ENCODE measurements at places on chromosomes 6 and 20.

GRCh38 chr6:148629592-148630465 lies 117.0 kb upstream of the UST start:
- no peak for DNase-seq

- DNase-seq = no peak
Observed at GRCh38 chr6:69722683-69723082, 74.1 kb downstream of the LMBRD1 start.

- DNase-seq = no peak
Observed at GRCh38 chr6:135867332-135867731, 15.8 kb downstream of the PDE7B start.

DNA sequence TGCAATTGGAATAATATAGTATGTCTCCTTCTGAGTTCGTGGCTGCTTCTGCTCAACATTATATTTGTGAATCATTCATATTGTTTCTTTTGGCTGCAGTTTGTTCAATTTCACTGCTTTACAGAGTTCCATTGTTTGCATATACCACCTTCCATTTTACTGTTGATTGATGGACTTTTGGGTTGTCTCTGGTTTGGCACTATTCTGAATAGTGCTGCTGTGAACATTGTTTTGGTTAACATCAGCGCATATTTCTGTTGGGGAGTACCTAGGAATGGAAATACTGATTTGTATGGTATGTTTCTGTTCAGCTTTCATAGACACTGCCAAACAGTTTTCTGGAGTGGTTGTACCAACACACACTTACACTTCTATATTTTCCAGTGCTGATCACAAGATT lies 46.9 kb downstream of the UST start:
- DNase-seq = no peak

DNA sequence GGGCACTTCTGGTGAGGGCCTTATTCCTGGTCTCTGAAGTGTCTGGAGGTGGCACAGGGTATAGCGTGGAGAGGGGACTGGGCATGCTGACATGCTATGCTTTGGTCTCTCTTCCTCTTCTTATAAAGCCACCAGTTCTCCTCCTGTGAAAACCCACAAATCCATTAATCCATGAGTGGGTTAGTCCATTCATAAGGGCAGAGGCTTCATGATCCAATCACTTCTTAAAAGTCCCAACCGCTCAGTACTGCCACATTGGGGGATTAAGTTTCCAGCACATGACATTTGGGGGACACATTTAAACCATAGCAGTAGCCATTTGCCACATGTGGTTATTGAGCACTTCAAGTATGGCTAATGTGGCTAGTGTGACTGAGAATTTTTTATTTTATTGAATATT lies 3.8 kb upstream of the TRIB3 start:
- no peak for DNase-seq

- DNase-seq = peak; percentile 4
Observed at GRCh38 chr6:21664314-21665109, 71.0 kb downstream of the SOX4 start.

- peak; percentile 5 for DNase-seq
Observed at GRCh38 chr20:8127553-8128255, 4.4 kb upstream of the PLCB1 start.

DNA sequence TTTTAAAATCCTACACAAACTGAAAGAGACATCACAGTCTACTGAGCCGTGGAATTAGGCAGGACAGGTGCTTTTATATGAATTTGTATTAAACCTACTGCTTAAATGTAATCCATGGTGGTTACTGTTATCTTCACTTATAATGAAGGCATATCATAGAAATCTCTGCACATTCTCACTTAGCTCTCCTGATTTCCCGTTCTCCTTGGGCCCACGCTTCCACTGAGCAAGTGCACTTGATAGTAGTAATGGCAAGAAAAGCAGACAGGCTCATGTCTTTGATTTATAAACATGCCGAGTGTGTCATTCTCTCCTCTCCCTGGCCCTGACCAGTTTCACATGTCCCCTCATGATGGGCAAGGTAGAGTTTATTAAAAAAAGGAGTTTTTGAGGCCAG lies 186.3 kb downstream of the HIVEP2 start:
- no peak for DNase-seq

DNA sequence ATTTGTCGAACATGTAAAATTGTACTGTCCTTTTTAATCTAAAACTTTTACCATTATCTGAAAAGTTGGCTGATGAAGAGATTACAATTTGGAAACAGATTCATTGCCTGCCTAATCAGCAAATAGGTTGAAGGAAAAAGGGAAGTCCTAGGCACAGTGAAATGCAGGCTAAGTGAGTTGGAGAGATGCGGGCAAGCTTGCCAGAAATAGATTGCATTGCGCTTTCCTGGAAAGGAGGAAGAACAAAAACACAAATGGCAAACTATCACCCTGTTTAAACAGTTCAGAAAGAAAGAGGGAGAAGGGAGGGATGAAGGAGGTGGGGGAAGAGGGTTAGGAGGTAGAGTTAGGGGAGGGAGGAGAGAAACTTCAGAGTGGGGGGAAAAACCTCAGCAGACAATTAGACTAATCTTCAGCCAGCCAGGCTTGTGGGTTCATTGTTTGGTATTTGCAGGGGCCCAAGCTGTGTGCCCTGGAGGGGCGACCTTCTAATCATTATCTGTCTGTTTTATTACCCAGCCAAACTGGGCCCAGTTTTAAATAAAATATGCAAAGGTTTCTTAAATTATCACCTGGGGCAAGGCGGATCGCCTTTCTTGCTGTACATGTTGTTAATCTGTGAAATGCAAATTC lies 465.2 kb downstream of the TFAP2B start:
- DNase-seq = no peak

- no peak for DNase-seq
Observed at GRCh38 chr6:136103763-136104311, 146.3 kb downstream of the MTFR2 start.

GRCh38 chr20:17557675-17558006 lies 12.2 kb upstream of the DSTN start:
- no peak for DNase-seq

DNA sequence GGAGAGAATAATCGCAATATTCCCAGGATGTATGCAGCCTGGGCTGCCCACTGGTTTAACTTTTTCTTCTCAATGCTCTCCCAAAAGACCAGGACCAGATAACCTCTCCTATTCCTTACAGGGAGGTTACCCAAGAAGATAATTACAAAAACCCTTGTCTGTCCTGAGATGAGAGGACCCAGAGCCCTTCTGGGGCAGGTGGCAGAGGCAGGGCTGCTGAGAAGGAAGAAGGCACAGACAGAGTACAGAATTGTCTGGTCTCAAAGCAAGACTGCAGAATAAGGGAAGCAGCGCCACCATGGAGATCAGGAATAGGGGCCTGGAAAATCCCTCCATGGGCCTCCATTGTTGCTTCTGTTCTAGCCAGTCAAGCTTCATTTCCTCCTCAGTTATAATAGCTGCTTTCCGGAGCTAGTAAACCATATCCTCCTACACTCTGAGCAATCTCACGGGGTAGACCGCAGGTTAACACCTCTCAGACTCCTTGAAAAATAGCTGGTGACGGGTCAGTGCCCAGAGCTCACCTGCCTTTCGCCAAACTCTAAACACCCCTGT lies 463 bp upstream of the HLA-DMB start:
- DNase-seq = peak; percentile 44
